ENCODE measurements at places on chromosomes 12 and 14.

DNA sequence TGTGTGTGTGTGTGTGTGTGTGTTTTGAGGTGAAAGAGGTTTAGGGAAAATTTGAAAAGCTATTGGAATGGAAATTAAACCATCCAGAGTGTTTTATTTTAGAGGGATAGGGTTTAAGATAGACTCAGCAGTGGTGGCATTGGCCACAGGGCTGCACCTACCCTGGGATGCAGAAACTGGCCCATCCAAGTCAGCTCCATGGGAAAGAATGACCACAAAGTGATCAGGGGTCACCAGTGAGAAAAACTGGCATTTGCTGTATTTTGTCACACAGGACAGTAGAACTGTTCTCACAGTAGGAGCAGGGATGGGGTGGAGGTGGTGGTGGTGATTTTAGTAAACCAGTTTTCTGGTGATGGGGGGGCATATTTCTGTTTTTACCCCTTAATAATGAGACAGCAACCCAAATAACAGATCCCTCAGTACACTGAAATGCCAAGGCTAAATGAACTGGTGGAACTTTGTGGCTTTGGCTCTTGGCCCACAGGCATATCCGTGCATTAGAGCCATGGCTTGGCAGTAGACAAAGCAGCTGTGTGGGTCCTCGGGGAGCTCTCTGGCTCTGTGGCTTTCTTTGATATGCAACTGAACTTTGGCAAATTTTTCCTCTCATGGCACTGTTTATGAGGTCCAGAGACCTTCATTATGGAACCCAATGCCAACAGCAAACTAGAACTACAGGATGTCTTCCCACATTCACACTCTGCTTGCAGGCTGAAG, 348.3 kb downstream of the ZFP36L1 start:
- no peak for DNase-seq

DNA sequence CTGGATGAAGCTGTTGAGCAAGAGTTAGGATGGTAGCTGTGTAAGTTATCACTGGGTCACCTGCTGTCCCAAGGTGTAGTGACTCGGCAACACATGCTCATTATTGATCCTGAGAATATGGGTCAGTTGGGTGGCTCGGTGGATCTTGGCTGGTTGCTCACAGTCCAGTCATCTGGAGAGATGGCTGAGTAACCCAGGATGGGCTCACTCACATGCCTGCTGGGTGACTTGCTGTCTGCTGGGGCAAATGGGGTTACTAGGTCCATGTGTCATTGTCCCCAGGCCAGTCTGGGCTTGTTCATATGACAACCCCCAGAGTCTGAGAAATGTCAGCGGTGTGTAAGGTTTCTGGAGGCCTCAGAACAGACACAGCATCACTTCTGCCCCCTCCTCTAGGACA, 69.5 kb downstream of the SLC15A4 start:
- no peak for DNase-seq

GRCh38 chr14:92348154-92348553, 25.2 kb downstream of the SLC24A4 start:
- DNase-seq, result no peak

GRCh38 chr14:70052990-70053389, 135.8 kb downstream of the SLC8A3 start:
- DNase-seq, result no peak

DNA sequence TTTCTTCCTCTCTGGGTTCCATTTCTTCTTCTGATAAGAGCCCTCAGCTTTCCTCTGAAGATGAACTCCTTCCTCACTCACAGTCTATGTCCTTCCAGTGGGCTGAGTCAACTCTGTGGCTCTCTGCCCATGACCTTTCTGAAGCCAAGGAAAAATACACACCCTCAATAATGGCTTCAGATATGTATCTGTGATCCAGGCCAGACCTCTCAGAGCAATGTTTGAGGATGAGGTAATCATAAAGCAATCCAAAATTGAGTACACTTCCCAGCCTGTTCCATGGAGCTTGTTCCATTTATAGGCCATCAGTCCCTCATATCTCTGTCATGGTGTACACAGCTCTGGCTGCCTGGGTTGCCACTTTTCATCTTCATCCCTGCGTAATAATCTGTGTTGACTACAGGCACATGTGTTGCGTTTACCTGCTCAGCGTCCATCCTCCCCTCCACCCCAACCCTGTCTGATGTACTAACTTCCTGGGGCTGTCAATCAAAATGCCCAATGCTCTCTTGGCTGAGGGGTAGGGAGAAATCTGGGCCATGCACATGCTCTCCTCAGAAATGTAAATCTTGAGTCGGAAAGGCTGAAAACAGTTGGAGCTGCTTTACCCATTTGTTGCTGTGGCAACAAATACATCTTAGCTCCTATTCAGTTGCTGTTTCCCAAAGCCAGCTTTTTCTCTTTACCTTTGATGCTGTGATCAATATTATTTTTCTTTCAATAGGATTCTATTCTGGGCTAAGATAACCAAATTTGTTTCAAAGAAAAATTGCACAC, 377.8 kb upstream of the TMEM132C start:
- no peak for DNase-seq

DNA sequence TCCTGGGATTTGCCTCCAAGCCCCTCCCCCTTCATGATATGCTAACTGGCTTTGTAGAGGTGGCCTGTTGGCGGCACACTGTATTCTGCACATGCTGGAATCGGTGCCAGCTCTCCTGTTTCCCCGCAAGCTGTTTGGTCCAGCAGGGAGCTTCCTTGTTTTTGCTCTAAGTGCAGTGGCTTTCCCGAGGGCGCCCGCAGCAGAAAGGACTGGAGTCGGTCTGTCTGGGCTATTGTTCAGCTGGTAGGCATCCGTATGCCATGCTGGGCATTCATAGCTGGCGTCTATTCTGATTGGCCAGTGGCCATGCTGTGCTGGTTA, 88.9 kb upstream of the MED13L start:
- no peak for DNase-seq

- DNase-seq, result no peak
Measured at GRCh38 chr14:22835505-22835904, 880 bp upstream of the MMP14 start.

DNA sequence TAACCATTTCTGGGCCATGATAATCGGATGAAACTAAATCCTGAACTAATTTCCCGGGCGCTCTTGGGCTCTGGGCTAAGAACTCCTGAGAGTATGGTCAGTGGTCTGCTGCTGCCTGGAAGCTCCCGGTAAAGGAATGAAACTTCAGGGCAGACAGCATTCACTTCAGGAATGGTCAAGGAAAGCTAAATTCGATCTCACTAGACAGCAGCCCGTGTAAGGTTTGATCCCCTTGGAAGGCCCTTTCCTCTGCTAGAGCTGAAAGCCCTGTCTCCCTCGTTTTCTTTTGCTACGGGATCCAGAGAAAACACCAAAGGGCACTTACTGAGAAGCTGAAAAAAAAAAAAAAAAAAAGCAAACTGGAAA, 680 bp downstream of the ASB8 start:
- DNase-seq, result no peak

GRCh38 chr14:74935360-74935680, 12.3 kb upstream of the RPS6KL1 start:
- DNase-seq, result no peak

- no peak for DNase-seq
Measured at GRCh38 chr12:5473076-5473782, 41.3 kb downstream of the NTF3 start.

GRCh38 chr12:101642115-101643067, 47.6 kb downstream of the MYBPC1 start:
- no peak for DNase-seq

DNA sequence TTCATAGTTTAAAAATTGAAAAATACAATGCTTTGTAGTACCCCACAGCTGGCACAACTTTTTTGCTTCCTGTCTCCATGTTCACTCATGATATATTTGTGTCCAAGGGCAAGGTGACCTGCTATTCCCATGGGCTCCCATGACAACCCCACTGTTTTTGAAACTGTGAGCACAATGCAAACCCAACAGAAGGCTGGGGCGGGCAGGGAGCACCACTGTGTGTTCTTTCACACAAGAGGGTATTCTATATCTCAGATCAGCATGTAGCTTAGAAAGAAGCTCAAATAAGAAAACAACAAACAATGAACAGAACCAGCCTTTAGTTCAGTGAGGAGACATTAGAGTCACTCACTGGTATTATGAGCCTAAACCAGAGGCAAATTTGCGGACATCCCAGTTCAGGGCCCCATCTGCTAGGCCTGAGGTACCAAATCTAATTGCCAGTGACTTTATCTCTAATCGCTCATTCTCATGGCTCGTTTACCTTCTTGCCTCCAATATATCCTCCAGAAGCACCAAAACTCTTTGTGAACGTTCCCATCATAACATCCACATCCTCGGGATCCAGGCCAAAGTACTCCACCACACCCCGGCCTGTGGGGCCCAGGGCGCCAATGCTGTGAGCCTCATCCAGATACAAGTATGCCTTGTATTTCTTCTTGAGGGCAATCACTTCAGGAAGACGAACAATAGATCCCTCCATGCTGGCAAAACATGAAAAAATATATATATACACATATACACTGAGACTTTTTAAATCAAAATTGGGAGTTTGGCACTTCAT, 56.4 kb upstream of the ISM2 start:
- no peak for DNase-seq

DNA sequence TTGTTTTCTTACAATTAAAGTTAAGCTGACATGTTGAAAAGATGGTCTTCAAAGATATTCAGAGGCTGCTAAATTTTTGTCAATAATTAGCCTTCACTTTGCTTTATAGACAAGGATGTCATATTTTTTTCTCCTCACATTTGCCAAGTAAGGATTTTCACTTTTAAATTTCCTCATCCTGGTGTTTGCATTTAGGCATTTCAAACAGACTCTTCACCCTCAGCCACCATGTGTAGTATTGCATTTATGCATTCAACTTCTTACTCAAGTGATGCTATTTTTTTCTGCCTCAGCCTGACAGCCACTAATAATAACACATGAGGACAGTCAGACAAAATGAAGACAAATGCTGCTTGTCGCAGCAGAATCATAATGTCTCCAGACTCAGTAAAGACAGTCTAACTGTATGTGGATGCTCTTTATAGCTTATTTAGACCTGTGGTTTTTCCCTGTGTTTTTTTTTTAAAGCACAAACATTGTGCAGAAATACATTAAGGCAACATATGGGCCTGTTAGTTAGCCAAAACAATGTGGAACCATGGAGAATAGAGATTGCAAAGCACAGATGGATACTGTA, 481.5 kb downstream of the NPAS3 start:
- DNase-seq, result no peak

DNA sequence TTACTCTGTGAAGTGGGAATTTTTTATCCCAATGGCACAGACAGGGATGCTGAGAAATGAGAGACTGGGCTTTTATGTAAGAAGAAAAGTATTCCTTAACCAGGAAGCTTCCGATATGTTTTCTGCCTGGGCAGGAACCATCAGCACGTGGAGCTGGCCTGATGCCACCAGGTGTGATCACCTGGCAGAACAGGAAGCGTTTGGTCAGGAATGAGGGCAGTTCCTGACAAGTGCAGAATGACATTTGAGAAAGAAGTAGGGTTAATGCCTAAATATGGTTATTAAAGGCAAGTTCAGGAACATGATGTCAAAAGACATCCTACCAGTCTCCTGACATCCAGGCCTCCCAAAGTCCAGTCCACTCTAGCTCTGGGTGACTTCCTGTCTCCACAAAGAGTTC, 210.3 kb downstream of the NUAK1 start:
- no peak for DNase-seq

GRCh38 chr12:33587784-33588712, 148.4 kb upstream of the SYT10 start:
- no peak for DNase-seq

- DNase-seq, result no peak
Measured at GRCh38 chr12:15526033-15526432, 203.7 kb downstream of the PTPRO start.

- DNase-seq, result no peak
Measured at GRCh38 chr12:93426412-93426805, 15.3 kb downstream of the UBE2N start.

GRCh38 chr14:53354336-53354735, 201.2 kb upstream of the DDHD1 start:
- no peak for DNase-seq

GRCh38 chr12:58640314-58640713, 280.0 kb downstream of the LRIG3 start:
- no peak for DNase-seq

- DNase-seq, result no peak
Measured at GRCh38 chr12:120741476-120742421, 16.1 kb downstream of the ACADS start.

- no peak for DNase-seq
Measured at GRCh38 chr12:128914908-128915563, 61.8 kb downstream of the GLT1D1 start.

DNA sequence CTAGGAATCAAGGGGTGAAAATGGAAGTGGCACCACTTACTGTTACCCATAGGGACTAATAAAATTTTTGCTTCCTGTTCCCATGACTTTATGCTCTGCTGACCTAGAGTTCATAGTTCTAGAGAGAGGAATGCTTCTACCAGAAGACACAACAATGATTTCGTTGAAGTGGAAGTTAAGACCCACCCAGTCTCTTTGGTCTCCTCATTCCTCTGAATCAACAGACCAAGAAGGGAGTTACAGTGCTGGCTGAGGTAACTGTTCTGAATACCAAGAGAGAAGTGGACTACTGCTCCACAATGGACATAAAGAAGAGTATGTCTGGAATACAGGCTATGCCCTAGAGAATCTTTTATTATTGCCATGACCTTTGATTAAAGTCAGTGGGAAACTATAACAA, 23.5 kb upstream of the DYRK2 start:
- no peak for DNase-seq

DNA sequence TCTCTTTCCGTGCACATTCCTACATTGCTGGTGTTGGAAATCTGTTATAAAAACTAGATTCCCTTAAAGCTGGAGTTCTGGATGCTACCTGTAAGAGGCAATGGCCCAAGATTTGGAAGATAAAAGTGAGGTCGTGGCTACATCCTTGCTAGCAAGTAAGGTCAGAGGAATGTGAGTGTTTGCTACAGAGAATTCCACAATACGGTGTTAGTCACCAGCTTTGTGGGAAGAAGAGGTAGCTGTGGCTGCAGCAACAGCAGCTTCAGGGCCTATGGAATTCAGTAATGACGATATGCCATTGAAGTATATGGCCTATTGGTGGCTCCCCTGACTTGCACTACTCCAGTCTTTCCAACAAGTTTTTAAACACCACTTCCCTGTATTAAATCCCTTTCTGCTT, 227.7 kb upstream of the TMEM260 start:
- DNase-seq, result no peak

- DNase-seq, result no peak
Measured at GRCh38 chr12:76260390-76260748, 87.8 kb downstream of the BBS10 start.
